ENCODE measurements at places on chromosomes 4 and X.

DNA sequence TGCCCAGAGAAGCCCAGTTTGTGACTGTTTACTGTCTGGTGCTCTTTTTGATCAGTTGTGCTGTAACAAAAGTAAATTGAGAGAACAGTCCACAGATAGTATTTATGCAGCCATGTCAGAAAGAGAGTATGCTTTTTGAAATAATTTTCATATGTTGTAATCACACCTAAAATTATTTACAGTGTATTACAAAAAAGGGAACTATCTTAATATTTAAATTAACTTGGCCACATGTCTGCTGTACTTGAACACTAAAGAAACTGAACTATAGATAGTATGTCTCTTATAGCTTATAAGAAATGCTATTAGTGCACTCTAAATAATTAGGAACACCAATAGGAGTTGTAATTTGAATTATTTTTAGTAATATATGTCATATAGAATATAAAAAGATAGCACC, 30.2 kb downstream of the KIAA0232 start:
- DNase-seq, result no peak

- no peak for DNase-seq
Observed at GRCh38 chrX:22378296-22378695, 105.6 kb downstream of the CBLL2 start.

- no peak for DNase-seq
Observed at GRCh38 chr4:40040908-40041307, 15.7 kb upstream of the N4BP2 start.

DNA sequence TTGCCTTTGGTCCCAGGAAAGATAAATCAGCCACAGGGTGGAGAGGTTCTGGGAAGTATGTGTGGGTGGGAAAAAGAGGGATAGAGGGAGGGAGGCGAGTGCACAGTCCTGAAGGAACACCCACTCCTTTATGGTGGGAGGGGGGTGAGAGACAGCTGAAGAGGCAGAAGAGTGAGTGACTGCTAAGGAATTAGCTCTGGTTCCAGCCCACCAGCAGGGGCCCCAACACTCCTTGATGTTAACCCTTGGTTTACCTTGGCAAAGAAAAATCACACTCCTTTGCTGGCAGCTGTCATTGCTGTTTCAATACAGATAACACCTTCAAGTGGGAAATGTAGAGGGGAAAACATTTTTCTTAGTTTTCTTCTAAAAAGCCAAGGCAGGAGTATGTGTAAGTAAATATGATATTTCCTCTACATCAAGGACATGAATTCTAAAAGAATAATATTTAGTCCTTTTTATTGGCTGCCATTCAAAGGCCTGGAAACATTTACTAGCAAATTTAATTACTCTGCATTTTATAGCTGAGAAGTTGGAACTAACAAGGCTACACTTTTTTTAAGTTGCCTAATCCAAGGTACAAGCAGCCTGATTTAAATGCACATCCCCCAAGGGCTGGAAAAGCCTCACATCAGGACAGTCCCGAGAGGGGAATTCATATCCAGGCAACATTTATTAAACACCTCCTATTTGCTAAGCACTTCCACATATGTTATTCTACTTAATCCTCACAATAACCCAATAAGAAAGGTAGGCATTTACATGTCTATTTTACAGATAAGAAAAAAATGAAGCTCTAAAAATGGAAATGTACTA, 81.7 kb downstream of the HS6ST2 start:
- no peak for DNase-seq

GRCh38 chr4:53997898-53998297, 66.5 kb downstream of the CHIC2 start:
- peak; percentile 12 for DNase-seq

DNA sequence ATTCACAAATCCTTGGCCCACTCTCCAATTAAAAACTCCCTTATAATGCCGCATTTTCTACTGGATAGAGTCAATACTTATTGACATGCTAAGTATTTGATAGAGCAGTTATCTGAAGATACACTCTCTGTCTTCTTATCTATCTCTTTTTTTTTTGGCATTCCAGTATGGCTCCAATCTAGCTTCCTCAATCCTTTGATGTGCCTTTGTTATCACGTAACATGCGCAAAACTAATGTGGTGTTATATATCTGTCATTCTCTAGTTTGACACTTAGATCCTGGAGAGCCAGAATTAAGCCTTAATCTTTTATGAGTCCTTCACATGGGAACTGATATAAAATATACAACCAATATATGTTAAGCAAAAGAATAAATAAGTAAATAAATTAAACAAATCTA, 54.7 kb downstream of the VSIG4 start:
- DNase-seq, result no peak

DNA sequence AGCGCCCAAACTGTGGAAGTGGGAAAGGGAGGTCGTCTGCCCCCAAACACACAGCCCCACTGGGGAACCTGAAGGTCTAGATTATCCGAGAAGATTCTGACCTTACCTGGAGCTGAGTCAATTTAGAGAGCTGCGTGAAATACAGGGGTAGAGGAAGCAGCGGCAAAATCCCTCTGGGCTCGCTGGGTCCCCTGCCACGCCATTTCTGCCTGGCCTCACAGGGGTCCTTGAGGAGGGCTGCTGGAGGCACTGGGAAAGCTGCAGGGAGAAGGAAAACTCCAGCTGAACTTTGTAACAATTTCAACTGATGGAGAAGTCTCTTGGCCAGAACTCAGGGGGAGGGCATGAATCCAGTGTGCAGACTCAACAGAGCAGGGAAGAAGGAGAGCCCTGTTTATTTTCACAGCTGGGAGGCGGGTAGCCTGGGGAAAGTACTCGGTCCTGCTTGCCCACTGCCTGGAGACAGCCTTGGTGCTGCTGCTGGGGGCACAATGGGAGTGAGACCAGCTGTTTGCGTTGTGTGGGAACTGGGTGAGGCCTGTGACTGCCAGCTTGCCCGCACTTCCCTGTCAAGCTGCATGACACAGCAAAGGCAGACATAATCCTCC, 93.2 kb upstream of the MAPK10 start:
- peak; percentile 26 for DNase-seq

GRCh38 chr4:89373394-89373793, 65.8 kb upstream of the GPRIN3 start:
- no peak for DNase-seq

- DNase-seq, result peak; percentile 3
Observed at GRCh38 chrX:141642979-141643378, 53.5 kb downstream of the SPANXA2 start.

DNA sequence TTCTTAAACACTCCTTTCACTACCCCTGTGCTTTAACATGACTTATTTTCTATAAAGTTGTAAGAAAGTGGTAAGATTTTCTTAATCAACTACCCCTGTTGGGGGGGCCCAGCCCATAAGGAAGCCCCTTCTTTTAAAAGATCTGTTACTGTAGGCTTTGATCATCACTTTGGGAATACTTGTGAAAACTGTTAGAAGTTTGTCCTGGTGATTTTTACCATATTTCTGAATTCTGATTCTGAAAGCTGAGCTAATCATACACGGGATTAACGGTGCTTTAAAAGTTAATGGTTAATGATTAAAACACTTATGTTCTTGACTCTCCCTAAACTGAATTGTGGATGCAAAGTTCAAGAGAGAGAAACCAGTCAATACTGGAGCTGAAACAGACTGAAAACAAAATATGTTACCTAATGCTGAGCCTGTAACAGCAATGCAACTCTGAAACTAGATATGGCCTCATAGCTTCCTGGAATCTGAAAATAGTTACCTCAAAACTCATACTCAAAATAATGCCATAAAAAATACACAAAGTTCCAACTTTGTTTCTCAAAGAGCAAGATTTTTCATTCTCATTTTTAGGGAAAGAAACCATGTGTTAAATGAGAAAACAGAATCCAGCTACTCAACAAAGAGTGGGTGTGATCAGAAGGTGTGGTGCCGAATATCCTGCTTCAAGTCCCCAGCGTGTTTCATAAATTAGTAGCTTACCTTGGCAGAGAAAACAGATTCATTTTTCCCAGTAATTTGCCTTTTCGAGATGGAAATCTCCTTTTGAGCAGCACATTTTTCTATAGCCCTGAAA, 31.6 kb downstream of the ADH7 start:
- peak; percentile 54 for DNase-seq

DNA sequence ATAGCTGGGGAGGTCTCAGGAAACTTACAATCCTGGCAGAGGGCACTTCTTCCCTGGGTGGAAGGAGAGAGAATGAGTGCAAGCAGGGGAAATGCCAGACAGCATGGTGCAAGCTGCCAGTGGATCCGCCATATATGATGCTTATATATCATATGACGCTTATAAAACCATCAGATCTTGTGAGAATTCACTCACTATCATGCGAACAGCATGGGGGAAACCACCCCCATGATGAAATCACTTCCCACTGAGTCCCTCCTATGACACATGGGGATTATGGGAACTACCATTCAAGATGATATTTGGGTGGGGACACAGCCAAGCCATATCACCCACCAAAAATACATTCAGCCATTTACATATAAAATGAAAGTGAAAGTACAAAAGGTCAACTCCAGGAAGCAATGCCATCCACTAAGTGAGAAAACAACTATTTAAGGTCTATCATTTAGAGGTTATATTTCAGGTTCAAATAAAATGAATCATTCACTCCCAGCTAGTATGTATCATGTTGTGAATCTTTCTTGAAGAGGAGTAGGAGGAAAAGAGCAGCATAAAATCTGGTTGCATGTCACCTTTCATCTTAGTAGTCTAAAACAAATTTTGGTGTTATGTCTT, 20.3 kb upstream of the DYNLT3 start:
- peak; percentile 11 for DNase-seq

DNA sequence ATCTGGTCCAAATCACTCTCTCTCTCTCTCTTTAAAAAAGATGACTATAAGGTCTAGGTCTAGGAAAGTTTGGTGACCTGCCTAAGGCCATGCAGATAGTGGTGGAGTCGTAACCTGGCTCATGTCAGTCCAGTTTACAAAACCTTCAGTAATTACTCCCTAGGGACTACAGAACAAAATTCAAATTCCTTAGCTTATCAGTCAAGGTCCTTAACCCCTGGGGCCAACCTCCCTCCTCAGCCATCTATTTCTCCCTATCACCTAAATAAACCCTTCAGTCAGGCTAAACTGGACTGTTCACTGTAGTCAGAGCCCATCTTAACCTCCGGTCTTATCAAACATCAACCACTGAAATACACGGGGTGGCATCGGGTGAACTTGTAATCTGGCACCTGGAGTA, 68.9 kb downstream of the MAP3K15 start:
- no peak for DNase-seq

DNA sequence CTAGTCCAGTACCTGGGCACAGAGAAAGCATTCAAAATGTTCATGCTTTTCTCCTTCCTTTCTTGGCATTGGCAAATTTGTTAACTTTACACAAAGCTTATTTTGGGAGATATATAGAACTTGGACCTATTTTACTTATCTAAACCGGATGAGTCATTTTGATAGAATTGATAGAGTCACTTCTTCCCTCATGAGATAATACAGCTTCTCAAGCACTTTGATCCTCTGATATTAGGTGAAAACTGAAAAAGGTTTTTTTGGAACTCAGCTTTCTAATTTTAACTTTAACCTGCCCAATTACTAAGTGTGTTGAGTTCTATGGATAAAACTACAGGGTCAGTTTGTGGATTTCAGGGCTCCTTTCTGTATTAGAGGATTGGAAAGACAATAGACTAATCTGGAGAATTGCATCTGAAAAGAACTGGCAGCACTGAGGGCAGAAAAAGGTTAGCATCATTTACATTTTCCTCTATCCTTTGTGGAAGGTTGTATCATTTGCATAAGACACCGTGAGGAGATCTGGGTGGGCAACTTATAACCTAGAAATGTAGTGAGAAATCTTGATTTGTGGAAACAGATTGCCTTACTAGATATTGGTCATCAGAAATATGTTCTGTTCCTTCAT, 2.4 kb downstream of the WDR44 start:
- DNase-seq, result no peak

DNA sequence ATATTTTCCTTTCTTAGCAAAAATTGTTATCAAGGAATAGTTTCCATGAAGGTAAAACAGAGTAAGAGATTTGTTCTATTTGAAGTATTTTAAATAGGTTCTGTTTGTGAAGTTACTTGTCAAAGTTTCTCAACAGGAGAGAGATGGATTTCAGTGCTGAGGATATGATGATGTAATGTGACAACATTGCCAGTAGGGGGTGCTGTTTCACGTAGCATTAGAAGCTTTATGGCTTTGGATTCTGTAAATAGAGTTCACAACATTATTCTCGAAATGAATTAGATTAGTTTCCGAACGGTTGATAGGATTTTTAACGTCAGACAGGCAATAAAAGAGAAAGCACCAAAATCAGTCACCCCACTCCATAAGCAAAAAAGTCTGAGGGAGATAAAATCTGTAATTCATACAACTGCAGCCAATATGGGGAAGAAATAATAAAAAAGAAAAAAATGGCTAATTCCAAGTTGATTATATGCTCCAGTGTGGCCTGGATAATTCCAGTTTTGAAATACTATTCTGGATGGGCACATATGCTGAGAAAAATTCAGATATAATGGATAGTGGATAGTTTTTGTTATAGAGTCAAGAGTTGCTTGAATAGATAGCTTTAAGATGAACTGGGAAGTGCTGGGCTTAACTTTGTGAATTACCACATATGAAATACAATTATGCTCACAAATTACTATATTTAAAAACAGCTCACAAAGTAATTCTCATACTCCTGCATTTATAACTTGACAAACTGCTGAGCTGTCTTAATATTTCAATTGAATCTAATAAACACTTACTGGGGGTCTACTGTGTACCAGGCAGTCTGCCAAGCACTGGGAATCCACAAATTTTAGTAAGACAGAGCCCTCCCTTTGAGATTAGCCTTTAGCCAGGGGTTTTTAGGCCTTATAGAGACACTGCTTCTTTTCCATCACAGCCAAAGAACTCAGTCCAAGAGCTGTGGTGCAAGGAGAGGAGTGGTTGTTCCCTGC, 109.1 kb downstream of the GPAT3 start:
- DNase-seq, result peak; percentile 56

GRCh38 chr4:7157666-7158065, 34.7 kb upstream of the SORCS2 start:
- DNase-seq, result no peak

DNA sequence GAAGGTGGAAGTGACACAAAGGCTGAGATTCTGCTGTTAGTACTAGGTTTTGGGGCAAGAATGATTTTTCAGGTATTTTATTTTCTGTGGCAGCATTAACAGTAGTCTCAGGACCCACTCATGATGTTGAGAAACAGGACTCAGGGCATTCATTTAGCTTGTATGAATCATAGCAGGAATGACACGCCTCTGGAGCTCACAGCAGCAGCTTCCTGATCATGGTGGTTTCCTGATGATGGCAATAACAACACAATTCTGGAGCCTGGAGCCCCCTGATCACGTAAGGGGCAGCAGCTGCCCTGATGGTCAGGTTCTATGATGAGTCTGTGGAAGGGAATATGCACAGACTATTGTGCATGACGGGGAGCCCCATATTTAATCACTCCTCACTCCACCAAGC, 47.0 kb downstream of the TASL start:
- DNase-seq, result peak; percentile 15

- DNase-seq, result no peak
Observed at GRCh38 chrX:128728943-128729342, 676.7 kb upstream of the ACTRT1 start.

DNA sequence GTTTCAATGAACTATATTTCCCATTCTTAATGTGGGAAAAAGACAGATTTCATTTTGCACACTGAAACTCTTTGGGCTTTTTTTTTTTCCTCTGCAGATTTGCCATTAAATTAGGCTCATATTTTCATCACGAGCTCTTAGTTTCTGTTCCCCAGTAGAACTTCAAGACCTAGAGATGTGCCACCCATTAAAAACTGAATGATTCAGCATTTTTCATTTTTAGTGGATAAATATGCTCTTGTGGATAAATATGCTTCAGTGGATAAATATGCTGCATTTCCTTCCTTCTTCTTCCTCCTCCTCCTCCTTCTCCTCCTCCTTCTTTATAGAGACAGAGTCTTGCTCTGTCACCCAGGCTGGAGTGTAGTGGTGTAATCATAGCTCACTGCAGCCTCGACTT, 322.4 kb upstream of the PRKX start:
- DNase-seq, result no peak

Measured in fibroblast of skin of scalp (primary cell).